ENCODE measurements at places on chromosomes 13 and 19.

- DNase-seq: no peak
Measured at GRCh38 chr19:996051-996838, 4.0 kb upstream of the GRIN3B start.

- DNase-seq: no peak
Measured at GRCh38 chr19:2867025-2867991, at the start of gene ZNF556. Gene ZNF556 (plus strand): TSS chr19:2867335. CDS start chr19:2867422, 87 bp downstream.

- DNase-seq: no peak
Measured at GRCh38 chr19:20278342-20278741, 111.3 kb downstream of the ZNF486 start.

GRCh38 chr19:30111021-30111855 lies 169.2 kb downstream of the URI1 start:
- no peak for DNase-seq

DNA sequence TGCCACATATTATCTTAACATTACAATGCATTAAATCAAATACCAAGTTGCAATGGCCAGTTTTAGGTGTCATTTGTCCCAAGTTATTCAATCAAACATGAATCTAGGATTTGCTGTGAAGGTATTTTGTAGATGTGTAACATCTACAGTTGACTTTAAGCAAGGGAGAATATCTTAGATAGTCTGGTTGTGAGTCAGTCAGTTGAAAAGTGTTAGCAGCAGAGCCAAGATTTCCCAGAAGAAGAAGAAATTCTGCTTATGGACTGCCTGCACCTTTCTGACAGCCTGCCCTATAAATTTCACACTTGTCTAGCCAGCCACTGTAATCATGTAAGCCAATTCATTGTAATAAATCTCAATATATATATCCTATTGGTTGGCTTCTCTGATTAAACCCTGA lies 41.3 kb upstream of the INTS6 start:
- no peak for DNase-seq
